ENCODE measurements at places on chromosomes 3 and 15.

DNA sequence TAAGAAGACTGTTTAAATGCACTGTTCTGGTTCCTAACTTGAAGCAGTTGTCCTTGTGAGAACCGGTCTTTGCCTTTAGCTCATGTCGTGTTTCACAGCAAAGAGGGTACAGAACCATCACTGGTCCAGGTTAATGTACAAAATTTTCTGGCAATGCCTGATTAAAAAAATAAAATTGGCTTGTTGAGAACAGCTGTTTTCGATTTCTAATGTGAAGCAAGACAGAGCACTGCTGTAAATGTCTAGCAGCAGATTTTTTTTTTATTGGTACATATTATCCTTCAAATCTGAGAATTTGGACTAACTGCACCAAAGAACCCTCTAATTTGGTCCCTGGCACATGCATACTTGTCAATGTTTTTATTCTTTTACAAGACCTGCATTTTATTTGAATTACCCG is 103.3 kb downstream of the STT3B start:
- no peak for DNase-seq

DNA sequence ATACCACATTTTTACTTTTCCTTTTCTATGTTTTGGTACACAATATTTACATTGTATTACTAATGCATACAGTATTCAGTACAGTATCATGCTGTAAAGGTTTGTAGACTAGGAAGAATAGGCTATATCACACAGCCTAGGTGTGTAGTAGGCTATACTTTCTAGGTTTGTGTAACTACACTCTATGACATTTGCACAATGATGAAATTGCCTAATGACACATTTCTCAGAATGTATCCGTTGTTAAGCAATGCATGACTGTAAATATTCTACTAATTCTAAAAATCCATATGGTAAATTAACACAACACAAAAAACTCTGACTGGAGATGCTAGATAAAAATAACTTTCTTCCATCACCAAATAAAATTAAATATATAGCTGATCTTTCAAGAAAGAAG is 16.2 kb downstream of the NEDD4 start:
- no peak for DNase-seq

DNA sequence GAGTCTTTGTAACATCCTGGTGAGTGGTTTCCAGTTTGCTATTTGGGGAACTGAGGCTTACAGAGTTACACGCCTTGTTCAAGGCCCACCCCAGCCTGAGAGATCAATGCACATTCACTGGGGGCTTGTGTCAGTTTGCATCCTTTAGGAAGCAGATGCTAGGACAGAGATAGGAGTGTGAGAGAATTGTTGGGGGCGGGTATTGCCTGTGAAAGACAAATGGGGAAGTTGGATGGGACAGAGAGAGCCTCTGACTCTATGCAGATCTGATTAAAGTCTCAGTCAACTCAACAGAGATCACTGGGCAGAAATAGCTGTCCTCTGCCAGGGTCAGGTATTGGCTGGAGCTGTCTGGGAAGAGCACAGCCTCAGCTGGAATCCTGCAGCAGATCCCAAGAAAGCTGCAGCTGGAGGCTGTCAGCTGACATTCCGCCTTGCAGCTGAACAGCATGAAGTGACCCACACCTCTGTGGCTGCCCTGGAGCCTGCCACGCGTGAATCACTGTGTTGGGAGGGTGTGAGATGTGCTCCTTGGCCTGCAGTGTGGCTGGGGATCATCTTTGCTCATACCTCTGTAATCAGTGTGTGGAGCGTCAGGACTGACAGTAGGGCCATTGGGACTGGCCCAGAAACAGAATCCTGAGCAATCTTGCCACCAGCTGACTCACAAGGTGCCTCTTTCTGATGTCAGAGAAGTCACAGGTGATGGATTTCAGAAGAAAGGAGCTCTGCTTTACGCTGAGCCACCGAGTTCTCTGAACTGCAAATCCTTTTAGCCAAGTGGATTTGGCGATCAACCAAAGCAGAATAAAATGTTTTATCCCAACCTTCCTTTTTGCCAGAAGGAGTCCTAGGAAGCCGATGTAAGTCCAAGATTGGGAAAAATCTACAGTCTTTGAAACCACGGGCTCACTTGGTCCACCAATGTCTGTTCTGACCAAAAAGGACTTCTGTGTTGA is 284.1 kb upstream of the LRRFIP2 start:
- DNase-seq, result no peak

- no peak for DNase-seq
Observed at GRCh38 chr15:35596285-35596684, 50.3 kb upstream of the DPH6 start.

- no peak for DNase-seq
Observed at GRCh38 chr3:106750092-106750491, 627.1 kb upstream of the CCDC54 start.

GRCh38 chr3:24023197-24023596 is 78.1 kb downstream of the NR1D2 start:
- no peak for DNase-seq
